NCI-H1105 (cell line): ENCODE measurements at places on chromosomes 2 and 18.

- DNase-seq, result no peak
These were observed 1096.8 kb upstream of the GYPC start for GRCh38 chr2:125559186-125559585.

DNA sequence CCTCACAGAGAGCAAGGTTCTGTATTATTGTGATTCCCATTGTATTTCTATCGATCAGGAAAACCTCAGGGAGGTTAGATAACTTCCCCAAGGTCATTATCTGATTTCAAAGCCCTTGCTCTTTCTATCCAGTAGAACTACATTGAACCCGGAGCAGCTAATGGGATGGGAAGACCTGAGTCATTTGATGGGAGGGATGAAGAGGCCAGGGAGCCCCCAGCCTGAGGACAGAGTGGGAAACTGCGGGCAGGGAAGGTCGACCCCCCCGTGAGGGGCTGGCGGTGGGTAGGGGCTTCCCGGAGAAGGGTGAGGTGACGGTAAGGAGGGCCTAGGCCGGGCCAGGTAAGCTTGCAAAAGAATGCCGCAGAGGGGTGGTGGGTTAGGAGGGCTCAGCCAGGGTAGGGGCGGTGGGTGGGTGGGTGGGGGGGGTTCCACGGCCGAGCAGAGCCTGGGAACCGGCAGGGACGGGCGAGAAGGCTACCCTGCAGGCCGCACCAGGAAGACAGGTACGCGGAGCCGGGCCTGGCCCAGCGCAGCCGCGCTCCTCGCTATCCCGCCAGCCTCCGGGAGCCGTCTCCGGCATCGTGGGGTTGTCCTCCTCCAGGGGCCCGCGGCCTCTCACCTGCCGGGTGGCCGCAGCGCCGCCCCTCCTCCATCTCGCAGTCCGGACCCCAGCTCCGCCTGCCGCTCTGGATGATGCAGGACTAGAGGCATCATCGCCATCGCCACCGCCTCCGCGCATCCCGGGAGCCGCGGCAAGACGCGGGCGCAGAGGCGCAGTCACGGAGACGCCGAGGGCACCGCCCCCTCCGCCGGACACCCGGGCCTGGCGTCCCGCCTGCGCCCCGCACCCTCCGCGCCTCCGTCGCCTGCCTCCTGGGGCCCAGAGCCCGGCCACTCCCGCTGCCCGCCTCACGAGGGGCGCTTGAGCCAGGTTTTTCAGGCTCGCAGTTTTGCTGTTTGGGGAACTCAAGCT is at the start of gene GPR75:
Gene GPR75 (minus strand): TSS at position 762 of the 976 bp plus-strand sequence. CDS start 5,211 bp downstream, outside the sequence.
- DNase-seq, result peak; percentile 2

GRCh38 chr2:241463276-241464135 is 44.9 kb downstream of the STK25 start:
- no peak for DNase-seq

GRCh38 chr2:109456776-109457175 is 157.0 kb downstream of the SEPTIN10 start:
- DNase-seq, result no peak

- no peak for DNase-seq
These were observed 319.7 kb downstream of the SOX11 start for GRCh38 chr2:6011921-6012320.

DNA sequence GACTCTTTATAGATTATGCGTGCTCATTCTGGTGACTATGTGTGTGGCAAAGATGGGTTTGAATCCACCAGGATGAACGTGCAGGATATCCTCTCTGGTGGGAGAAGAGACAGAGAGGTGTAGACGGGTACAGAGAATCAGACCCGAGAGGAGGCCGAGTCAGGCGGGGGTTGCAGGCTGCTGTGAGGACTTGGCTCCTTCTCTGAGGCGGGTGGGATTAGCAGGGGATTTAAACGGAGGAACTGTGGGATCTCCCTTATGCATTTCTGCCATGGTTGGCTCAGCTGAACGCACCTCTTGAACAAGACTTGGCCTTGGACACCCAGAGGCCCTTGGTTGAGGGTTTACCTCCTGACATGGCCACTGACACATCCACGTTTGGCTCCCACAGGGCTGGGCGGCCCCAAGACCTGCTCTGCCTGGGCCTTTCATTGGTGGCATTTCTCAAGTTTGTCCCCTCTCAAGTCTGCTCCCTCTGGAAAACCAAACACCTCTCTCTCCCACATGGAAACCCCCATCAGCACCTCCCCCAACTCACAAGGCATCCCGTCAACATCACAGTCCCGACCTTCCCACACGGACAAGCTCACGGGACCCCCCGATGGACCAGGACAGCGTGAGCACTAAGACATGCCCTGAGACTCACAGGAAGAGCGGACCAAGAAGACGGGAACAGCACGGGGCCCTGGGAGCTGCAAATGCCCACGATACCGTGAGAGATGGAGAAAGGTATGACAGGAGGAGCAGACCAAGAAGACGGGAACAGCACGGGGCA is 158.3 kb downstream of the RTP5 start:
- no peak for DNase-seq

DNA sequence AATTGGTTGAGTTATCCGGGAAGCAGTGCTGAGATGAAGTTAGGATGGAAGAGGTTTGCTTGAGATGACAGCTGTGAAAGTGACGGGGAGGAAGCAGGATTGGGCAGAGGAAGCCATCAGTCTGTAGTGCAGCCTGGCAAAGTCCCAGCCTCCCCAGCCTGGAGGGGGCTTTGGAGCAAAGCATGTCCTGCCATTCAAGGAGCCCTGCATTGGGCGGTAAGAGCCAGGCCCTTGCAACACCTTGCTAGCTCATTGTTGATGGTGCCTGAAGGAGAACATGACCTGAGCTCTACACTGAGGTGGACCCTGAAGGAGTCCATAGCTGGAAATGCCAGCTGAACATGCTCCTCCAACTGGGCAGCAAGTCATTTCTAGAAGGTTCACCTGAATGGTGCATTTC is 228.9 kb downstream of the ACKR3 start:
- DNase-seq, result no peak

GRCh38 chr2:232525791-232526371 is at the start of gene CHRND:
TSS of gene CHRND (plus strand) at chr2:232526160. CDS start at chr2:232526216, 56 bp downstream.
- DNase-seq, result no peak

DNA sequence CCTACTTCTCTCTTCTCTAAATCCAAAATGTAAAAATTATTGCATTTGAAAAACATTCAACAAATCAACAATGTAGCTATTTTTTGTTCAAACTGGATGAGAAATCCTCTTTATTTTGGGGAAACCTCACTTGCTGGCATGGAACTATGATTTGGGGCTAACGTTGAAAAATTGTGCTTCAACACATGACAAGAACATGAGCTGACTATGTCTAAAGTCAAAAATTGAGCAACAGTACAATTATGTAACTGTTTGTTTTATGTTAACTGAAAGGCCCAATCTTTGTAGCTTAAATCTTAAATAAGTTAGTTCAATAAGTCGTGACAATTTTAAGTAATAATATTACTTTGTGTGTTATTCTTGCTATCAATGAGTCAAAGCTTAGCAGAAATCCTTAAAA is 67.3 kb downstream of the TMEFF2 start:
- DNase-seq, result no peak

GRCh38 chr18:3054780-3055179 is 41.8 kb upstream of the LPIN2 start:
- no peak for DNase-seq

- no peak for DNase-seq
These were observed 734 bp downstream of the KCNG2 start for GRCh38 chr18:79798346-79798998.

- DNase-seq, result no peak
These were observed 7.7 kb downstream of the DOK1 start for GRCh38 chr2:74562126-74562775.

DNA sequence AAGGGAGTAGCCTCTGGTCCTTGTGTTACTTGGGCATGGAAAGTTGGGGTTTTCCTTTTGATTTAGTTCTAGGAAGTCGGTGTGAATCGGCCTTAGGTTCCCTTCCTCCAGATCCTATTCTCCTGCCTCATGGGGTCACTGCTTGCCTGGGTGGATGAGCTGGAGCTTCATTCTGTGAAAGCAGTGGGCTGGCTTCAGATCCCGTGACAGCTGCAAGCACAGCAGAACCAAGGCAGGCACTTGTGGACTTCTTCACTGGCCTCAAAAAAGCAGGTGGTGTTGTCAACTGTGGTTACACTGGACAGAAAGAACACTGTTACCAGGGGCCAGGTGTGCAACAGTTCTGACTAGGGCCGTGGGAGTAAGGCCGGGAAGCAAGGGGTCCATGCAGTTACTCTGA is 243.4 kb downstream of the LDLRAD4 start:
- no peak for DNase-seq

GRCh38 chr18:31684279-31685096 is at the start of gene B4GALT6:
TSS of gene B4GALT6 (minus strand) at chr18:31684581. CDS start at chr18:31684426, 155 bp downstream.
- peak; percentile 38 for DNase-seq

- no peak for DNase-seq
These were observed 85.6 kb upstream of the TAF1B start for GRCh38 chr2:9757501-9758264.

DNA sequence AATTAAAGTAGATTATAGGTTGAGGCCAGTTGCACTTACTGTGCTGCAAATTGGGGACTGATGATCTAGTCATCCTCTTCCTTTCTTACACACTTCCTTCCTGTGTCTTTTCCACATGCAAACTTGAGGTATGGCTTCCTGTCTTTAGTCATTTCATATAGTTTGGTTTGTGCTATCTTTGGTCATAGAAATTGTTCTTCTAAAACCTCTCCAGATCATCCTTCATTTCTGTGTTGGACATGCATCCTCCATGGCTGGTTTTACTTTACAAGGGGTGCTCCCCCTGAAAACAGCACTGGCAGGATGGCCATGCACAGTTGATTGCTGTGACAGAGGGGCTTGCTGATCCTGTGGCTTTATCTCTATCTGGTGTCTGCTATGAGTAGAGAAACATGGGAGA is 36.5 kb downstream of the MGAT5 start:
- no peak for DNase-seq
